ENCODE measurements at places on chromosomes 4 and X.

DNA sequence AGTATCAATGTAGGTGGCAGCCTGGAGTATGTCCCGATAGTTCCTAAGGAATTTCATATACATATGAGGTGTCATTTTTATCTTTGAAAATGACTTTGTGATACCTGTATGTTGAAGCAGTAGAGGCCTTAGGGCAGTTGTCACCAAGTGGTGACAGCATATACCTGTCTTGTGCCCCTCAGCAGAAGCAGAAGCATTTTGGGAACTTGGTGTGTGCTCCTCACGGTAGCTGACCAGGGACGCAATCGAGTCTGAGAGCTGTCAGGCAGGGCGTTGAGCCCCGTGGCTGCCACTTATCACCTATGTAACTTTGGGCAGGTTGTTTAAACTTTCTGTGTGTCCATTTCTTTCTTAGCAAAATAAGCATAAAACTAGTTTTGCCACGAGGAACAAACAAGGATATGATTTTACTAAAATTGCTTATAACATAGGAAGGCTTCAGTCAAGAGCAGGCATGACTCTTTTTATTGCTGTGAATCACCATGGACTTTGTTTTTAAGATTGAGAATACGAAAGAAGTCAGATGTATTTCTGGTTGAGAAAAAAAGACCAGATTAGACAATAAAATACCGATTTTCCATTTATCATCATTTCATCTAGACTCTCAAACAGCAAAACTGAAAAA is 161.5 kb downstream of the CPE start:
- no peak for DNase-seq

- DNase-seq = peak; percentile 49
Observed at GRCh38 chr4:140233791-140234696, 80.1 kb upstream of the MAML3 start.

GRCh38 chr4:184983672-184984356 is 34.5 kb upstream of the HELT start:
- peak; percentile 64 for DNase-seq

DNA sequence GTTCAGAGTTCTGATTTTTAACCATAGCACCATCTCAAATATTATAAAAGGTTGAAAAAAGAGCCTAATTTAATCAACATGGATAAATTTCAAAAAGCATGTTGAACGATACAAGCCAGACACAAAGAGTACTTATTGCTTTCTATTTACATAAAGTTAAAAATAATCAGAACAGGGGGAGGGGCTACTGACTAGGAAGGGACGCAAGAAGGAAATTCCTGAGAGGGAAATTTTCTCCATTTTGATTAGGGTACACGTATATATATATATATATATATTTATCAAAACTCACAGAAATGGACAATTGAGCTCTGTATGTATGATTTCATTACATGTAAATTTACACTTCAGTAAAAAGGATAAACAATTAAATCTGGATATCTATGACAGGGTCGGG is 482 bp upstream of the MBTPS2 start:
- no peak for DNase-seq

- DNase-seq = peak; percentile 31
Observed at GRCh38 chrX:119784747-119785446, 6.5 kb downstream of the RPL39 start.

DNA sequence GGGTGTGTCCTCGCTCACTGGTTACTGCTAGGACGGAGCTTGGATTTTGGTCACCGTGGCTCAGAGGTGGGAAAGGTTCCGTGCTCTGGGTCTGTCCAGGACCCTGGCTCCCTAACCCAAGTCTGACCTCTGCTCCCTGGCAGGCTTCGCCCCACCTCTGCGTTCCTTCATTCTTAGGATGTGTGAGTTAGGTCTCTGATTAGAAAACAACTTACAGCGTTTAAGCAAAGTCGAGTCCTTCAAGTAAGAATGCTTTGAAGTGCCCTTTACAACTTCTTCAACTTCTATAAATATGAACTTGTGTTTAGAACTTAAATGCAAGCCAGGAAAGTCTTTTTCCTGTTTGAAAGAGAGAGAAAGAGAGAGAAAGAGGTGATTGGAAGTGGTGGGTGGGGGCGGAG is 891 bp downstream of the TLR2 start:
- no peak for DNase-seq

GRCh38 chr4:39970671-39971640 is 6.8 kb downstream of the PDS5A start:
- DNase-seq = no peak

DNA sequence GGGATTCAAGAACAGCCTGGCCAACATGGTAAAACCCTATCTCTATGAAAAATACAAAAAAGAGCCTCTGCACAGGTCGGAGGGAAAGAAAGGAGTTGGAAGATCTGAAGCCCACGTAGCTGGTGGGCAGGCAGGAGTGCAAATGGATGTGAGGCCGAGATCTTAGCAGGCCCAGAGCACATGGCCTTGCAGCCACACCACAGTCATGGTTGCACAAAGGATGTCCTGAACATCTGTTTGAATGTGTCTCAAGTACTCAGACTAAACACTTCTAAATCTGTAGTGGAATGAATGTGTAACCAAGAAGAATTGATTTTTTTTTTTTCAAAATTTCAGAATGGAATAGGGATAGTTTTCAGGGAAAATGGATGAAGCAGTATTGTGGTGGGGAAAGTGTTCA is 10.8 kb downstream of the CA5B start:
- DNase-seq = no peak

- no peak for DNase-seq
Observed at GRCh38 chr4:138633580-138633904, 382.0 kb upstream of the NOCT start.

GRCh38 chr4:45064741-45065140 is 338.4 kb upstream of the GNPDA2 start:
- no peak for DNase-seq

DNA sequence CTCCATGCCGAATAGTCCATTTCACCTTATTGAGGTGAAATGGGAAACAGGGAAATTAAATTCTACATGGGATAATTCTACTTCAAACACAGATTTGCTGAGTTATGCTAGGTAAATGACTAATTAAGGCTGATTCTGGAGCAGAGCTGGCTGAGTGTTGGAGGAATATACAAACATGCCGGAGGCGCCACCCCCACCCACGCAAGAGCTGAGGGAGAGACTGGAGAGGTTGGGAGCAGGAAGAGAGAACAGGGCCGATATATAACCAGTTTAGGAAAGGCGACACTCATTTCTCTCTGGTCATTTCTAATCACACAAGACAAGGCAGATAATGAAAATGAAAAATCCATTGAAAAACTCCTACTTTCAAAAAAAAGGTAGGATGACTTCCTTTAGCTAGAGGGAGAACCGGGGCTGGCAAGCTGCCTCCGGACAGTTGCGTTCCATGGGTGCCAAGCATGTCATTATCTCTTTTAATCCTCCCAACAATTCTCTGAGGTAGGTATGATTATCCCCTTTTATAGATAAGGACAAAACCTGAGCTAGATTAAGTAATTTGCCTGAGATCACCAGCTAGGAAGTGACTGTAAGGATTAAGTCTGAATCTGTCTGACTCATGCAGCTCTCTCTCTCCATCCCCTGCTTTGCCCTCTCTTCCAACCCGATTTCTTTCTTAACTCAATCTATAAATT is 27.6 kb upstream of the CFAP299 start:
- DNase-seq = peak; percentile 42

DNA sequence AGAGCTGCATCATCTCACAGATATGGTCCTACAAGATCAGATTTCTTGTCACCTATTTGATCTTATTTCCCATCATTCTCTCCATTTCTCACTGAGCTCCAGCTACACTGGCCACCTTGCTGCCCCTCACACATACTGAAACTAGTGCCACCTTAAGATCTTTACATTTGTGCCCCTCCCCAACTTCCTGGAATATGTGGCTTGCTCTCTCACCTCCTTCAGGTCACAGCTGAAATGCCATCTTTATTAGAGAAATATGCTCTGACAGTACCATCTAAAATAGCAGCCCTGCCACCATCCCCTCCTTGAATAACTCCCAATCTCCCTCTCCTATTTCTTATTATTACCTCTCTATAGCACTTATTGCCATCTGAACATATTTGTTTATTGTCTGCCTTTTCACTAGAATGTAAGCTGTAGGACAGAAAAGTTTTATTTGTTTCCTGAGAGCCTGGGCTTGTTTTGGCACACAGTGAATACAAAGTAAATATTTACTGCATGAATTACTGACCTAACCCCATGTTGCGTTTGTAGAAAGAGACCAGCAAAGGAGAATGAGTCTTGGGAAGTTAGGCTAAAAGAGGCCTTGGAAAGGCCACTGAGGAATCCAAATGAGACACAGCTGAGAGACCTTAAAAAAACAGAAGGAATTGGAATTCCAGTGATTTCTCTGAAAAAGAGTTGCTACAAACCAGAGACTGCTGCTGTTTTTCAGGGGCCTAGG is 22.7 kb downstream of the DYNLT3 start:
- DNase-seq = no peak

DNA sequence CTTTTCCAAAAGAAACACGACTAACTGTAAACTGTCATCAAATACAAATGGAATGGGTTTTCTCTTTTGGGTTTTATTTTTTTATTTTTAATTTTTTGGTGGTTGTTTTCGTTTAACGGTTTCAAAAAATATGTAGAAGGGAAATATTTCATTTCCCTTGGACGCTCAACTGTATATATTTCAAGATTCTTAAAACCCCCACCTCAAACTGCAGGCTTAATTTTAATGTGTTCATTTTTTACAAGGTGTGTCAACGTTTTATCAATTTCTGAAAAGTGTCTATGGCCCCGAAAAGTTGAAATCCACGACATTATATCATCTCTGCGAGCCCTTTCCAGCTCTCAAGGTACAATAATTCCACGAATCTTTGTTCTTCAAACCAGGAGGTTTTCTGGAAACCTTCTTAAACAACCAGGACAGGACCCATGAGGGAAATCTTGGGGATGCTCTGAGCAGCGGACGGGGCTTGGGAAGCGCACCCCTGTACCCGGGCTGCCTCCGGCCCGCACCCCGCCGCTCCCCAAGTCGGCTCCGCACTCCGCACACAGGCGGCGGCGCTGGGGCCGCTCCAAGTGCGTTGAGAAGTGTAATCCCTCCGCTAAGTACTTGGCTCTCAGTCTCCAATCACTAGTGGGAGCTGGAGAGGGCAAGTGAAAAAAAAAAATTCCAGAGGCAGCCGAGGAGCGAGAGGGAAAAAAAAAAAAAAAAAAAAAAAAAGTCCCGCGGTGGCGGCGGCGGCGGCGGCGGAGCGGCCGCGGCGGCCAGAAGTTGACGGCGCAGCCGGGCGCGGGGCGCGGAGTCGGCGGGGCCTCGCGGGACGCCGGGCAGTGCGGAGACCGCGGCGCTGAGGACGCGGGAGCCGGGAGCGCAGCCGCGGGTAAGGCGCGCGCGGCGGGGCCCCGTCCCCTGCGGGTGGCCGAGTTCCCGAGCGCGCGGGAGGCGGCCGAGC is at the start of gene BMPR1B:
BMPR1B (plus strand) TSS at position 764 of the 949 bp plus-strand sequence. CDS start 346,470 bp downstream, outside the sequence.
- DNase-seq = peak; percentile 47

DNA sequence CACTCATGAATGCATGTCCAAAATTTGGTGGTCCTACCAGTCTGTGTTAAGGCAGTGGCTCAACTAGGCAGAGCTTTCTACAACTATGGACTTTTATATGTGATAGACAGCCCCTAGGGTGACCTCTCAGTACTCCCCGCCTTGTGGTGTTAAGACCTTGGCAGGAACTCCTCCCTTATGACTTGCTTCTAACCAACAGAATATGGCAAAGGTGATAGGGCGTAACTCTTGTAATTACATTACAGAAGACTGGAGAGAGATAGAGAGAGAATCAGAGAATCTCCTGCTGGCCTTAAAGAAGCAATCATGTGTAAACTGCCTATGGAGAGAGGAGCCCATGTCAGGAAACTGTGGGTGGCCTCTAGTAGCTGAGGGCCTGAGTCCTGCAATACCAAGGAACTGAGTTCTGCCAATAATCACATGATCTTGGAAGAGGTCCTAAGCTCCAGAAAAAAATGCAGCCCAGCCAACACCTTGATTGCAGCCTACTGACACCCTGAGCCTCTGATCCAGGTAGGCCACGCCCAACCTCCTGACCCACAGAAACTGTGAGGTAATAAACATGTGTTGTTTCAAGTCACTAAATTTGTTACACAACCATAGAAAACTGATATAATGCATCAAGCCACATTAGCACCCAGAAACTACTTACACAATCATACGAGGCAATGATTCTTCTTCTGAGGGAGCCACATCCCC is 68.9 kb downstream of the INPP4B start:
- DNase-seq = no peak

GRCh38 chrX:132742246-132742645 is 216.2 kb downstream of the HS6ST2 start:
- DNase-seq = no peak

DNA sequence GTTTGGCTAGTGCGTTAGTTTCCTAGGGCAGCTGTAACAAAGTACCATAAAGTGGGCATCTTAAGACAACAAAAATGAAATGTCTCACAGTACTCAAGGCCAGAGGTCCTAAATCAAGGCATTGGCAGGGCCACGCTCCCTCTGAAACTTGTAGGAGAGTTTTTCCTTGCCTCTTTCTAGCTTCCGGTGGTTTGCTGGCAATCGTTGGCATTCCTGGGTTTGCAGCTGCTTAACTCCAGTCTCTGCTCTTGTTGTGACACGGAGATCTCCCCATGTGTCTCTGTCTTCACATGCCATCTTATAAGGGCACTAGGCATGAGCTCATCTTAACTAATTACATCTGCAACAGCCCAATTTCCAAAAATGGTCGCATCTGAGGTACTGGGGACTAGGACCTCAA is 362.0 kb upstream of the BOD1L1 start:
- DNase-seq = no peak

DNA sequence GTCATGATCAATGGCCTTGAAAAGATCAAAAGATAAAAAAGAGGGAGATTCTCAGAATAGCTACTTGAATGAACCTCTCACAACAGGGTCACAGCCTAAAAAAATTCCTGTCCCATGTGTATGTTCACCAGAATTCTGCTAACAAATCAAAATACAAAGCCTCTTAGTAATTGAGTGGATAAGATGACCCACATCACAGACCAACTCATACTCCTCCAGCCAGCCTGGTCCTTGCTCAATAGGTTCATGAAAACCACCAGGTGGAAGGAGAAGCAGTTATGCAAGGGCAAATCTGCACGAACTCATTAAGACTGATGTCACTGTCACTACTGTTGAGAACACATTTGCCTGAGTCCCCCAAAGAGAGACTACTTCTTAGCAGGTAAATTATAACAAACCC is 21.5 kb downstream of the WDFY3 start:
- DNase-seq = peak; percentile 11

DNA sequence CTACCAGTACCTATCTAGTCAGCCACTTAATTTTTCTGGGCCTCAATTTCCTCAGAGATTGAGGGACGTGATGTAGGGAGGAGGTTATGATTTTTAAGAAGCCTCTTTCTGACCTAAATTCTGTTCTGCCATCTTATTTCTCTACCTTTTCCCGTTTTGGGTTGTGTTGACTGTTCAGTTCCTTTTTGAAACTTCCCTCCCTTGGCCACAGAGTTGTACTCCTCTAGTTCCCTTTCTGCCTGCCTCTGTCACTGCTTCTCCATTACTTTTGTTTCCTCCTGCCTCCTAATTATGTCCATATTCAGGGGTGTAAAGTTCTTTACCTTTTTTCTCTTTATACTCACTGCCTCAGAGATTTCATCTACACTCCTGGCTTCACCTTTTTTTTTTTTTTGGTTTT is 25.4 kb downstream of the CLCN5 start:
- DNase-seq = no peak

DNA sequence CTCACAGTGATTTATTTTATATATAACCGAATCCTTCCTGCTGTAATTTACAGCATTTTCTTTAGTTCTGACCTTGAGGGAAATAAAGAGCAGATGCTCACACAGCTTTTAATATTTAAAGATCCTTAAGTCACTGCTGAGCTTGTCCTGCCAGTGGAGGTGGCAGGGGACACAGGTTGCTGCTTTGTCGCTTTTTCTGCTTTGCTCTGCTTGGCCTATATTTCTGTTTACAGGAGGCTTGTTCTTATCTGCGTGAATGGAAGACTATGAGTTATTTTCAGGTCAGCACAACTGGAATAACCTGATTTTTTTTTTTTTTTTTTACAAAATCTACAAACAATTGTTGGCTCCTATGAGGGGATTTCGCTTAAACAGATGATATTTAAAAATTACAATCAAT is 2.3 kb downstream of the TXK start:
- no peak for DNase-seq
